BJ (cell line): ENCODE measurements at places on chromosomes 7 and 10. TPM values are rescaled to one million over a fixed set of nuclear protein-coding genes. Genes with fewer than 3 reads are reported as not detected.

DNA sequence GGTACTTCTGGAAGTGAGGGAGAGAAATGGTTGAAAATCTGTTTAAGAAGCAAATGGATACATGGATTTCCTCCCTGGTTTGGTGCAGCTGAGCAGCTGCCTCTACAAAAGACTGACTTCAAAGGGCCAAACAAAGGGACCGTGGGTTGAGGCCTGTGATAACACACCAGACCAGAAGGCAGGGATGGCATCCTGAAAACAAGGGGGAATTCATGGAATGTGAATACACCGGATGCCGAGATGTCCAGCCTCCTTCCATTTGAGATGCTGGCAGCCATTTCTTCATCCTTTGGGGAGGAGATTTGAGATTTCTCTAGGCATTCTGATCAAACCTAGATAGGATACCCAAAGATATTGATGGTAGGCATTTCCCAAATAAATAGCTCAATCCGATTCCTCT, 36.9 kb downstream of the TAF3 start:
- no peak for DNase-seq

- no peak for DNase-seq
Observed at GRCh38 chr7:3021825-3022224, 21.8 kb downstream of the CARD11 start.

DNA sequence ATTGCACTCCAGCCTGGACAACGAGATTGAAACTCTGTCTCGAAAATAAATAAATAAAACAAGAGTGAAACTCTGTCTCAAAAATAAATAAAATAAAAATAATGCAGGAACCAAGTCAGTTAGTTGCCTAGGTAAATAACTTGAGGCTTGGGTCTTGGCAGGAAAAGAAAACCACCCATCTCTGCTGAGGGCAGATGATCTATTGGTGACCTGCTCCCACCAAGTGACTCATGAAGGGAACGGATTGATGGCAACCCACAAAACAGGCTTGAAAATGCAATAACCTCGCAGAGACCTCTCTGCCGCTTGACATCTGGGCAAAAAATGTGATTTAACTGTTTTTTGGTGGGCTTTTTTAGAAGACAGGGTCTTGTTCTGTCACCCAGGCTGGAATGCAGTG, 86.6 kb downstream of the CALN1 start:
- DNase-seq, result no peak

- no peak for DNase-seq
Observed at GRCh38 chr7:114825423-114825951, 96.4 kb upstream of the MDFIC start.

DNA sequence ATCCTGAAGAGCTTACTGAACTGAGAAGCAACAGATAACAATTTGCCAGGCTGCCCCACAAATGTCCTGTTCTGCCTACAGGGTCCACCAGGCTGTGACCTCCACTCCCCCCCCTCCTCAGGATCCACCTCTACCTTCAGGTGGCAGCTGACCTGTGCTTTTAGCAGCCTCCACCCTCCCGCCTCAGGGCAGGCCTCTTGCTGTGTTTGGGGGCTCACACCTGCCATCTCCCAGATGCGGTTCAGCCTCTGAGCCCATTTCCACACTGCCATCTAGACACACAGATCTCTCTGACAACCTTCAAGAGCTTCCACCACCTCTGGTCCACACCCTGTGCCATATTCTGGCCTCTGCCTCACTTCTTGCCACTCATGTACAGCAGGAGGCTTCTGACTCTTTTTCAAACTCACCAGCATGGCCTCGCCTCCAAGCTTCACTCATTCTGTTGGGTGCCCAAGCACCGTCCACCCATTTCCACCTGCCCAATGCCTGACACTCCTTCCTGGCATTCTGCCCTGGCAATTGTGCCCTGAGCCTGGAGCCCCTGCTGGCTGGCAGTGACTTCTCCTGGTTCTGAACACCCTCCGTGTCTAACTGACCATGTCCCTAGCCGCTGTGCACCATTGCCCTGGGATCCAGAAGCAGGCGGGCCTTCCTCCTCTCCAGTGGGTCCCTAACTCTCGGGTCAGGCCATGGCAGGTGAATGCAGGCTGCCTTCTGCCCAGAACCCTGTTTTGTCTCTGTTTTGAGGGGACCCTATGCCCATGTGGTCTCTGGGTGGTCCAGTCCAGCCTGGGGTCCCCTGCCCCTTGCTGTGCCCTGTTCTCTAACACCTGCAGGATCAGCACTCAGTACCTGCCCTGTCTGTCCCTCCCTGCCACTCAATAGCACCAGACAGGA, 18.5 kb downstream of the TMEM72 start:
- no peak for DNase-seq

GRCh38 chr10:34705563-34705962, 109.5 kb downstream of the PARD3 start:
- no peak for DNase-seq

- DNase-seq, result no peak
Observed at GRCh38 chr7:88344956-88345832, 38.5 kb upstream of the STEAP4 start.

The ADIRF gene
- 42.1 and 64.4 TPM in 2 replicates for polyA plus RNA-seq

The INMT gene
- polyA plus RNA-seq, result 1.3 TPM in 2 replicates
